ENCODE measurements at places on chromosomes 7 and 10.

DNA sequence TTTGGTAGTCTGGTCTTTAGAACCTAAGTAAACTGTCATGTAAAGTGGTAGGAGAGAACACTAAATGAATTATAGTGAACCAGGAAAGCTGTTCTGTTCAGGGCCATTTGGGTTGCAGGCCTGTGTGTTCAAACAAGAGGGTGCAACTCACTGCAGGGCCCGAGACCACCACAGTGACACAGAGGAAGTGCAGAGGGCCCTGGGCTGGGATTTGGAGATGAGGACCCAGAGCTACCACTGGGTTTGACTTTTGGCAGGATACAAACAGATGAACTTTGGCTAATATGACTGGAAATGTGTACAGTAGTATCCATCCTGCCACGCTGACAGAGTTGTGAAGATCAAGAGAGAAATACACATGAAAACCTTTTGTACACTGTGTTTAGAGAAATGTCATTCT, 9.8 kb downstream of the MMP21 start:
- H3K4me3 ChIP-seq = no peak overlapping the region
- H3K27me3 ChIP-seq = no peaks in the 10 kb centered on the region
- H3K27ac ChIP-seq = no peak overlapping the region
- no peaks in the 10 kb centered on the region for H3K4me1 ChIP-seq

DNA sequence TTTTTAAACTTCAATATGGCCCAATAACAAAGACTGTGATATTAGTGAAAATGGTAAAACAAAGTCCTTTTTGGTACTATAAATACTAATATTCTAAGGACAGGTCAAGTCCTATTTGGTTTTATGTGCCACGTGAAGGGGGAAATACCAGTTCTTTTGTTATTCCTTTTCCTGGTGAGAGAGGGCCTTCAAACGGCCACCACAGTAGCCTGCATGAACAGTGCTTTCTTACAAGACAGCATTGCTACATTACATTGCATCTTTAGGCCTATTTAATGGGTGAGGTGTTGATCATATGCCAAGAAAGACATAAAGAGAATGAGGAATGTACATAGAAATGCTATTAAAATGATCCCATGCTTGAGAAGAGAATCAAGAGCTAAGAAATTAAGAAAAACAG, 214.8 kb downstream of the LRRTM3 start:
- no peak overlapping the region for H3K27ac ChIP-seq
- no peak for DNase-seq
- H3K36me3 ChIP-seq = no peaks in the 10 kb centered on the region
- H3K4me1 ChIP-seq = no peaks in the 10 kb centered on the region
- no peak overlapping the region for H3K4me3 ChIP-seq
- no peaks in the 10 kb centered on the region for H3K27me3 ChIP-seq

DNA sequence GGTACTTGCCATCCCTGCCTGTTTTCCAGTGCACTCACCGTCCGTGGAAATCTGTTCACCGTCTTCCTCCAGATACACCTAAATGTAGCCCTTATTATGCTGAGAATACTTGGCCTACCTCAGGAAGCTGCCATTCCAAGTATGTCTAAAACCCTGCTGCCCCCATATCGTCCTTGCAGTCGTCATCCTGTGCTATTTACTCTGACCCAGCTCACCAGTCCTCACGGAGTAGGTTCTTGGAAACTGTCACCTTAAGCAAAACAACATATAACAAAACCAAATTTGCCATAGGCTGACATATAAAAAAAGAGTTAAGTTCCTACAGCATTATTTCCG, 880 bp upstream of the PIP4K2A start:
- peaks cover 16% of the 10 kb centered on the region for H3K4me1 ChIP-seq
- no peak overlapping the region for H3K27ac ChIP-seq
- H3K27me3 ChIP-seq = peaks cover 9% of the 10 kb centered on the region
- no peaks in the 10 kb centered on the region for H3K36me3 ChIP-seq

DNA sequence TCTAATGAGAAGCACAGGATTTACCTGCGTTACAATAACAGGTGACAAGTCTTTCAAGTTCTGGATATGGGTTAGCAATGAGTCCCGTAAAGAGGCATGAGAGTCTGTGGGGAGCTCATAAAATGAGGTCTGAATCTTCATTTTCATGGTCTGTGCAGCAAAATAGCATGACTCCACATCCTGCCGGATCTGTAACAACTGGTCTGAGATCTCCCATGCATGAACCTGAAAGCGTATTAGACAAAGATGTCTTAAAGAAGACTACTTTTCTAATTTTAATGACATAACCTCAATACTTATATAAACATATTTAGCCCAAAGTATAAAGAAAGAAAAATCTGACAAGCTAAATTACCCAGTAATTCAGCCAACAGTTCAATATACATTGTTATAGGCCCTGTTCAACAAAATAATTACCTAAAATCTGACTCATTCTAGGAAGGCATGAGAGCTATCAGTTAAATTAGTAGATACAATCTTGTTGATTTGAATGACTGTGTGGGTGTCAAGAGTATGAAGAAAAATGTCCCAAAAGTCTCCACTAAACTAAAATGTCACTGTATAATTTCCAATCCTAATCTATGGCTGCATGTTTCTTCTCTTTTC, 36.9 kb downstream of the TNPO3 start:
- H3K27ac ChIP-seq = no peak overlapping the region
- H3K27me3 ChIP-seq = no peaks in the 10 kb centered on the region
- no peaks in the 10 kb centered on the region for H3K4me1 ChIP-seq
- DNase-seq = no peak
- H3K4me3 ChIP-seq = no peak overlapping the region

GRCh38 chr7:151346470-151346769, 4.8 kb downstream of the NUB1 start:
- DNase-seq = no peak
- no peaks in the 10 kb centered on the region for H3K27me3 ChIP-seq
- H3K36me3 ChIP-seq = peaks cover 43% of the 10 kb centered on the region
- H3K4me3 ChIP-seq = no peak overlapping the region
- H3K4me1 ChIP-seq = peaks cover 21% of the 10 kb centered on the region
- H3K27ac ChIP-seq = no peak overlapping the region
